ENCODE measurements at places on chromosomes 12 and 14.
A peak's percentile ranks its signal among the peaks of the same experiment; 100 is the strongest.

DNA sequence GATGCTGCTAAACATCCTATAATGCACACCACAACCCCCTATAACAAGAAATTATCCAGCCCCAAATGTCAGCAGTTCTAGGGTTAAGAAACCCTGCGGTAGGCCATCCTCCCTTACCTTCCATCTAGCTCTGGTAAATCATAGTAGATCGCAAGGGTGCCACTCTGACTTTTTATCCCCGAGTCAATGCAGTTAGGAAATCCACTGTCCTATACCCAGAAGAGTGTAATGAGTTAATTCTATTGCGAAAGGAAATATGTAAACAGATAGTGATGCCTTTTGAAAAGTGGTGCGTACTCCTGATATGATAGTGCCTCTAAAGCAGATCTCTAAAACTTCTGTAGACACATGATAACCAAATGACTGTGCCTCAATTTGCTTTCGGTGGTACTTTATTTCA, 29.8 kb downstream of the SCFD1 start:
- DNase-seq: no peak

DNA sequence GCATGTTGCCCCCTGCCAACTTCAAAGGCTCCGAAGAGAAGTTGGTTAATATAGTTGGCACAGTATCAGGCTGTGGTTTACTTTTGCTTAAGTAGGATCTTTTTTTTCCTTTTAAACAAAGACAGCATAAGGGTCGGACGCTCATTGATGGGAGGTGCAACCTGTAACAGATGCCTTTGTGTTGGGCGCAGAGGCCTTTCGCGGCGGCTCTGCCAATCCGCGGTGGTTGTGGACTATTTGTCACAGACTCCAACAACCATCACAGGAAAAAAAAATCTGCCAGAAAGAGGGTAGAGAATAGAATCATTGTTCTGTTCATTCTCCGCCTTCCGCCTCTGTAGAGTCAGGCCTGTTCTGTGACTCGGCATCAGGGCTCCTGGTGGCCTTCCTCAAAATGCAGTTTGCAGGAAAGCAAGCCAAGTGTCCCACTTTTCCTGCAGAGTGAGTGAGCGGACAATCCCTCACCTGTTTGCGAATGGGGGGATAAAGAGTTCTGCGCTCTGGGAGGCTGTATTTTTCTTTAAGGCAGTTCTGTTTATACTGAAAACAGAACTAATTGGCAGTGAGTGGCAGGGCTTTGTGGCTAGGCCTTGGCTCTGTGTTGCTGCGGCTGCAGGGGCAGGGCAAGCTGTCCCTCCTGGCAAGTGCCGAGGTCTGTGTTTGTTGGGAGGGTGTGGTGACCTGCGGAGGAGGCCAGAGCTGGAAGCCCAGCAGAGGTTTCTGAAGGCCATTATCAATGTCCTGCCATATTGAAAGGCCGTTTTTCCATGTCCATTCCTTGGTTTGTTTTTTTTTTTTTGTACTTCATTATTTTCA, 83.0 kb upstream of the PIWIL1 start:
- DNase-seq: peak; percentile 64

- no peak for DNase-seq
Measured at GRCh38 chr12:1620092-1620491, 8.9 kb upstream of the WNT5B start.

GRCh38 chr12:78406828-78407227, 457.7 kb upstream of the SYT1 start:
- DNase-seq: no peak

GRCh38 chr12:30707613-30708342, 12.1 kb upstream of the IPO8 start:
- no peak for DNase-seq

- DNase-seq: no peak
Measured at GRCh38 chr14:61380984-61381383, 59.6 kb downstream of the PRKCH start.

- peak; percentile 24 for DNase-seq
Measured at GRCh38 chr12:54398995-54399793, 14.7 kb upstream of the ZNF385A start.

GRCh38 chr12:59041241-59042121, 121.2 kb upstream of the LRIG3 start:
- no peak for DNase-seq

DNA sequence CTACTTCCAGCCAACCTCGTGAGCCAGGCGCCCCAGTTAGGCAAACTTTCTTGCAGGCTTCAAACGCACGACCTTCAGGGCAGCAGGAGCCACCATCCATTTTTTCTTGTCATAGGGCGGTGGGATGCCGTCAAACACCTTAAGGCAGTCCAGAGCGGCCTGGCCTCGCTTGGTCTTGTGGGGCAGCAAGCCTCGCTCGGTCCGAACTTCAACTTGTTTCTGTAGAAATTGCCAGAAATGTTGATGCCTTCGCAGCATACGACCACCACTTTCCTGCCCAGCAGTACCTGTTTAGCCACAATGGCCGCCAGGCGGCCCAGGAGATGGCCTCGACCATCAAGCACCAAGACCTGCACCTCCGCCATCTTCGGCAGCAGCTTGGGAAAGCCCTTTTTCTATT, 474.7 kb downstream of the MDGA2 start:
- DNase-seq: no peak

DNA sequence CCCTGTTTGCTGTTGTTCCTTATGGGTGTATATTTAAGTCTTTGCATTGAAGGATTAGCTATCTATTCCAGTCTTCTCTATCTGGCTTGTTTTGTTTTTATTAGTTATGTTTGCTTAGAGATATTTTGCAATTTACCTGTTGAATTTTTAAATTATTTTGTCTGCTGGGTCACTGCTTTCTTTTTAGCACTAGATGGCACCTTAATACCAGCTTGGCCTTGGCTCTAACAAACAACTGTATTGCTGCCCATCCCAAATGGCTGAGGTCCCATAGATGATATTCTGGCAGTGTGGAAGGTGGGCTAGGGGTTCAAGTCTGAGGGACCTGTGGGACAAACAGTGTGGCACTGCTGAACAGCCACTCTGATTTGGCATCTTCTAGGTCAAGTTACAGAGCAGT, 144.0 kb upstream of the FBXO33 start:
- no peak for DNase-seq

GRCh38 chr12:57708296-57708695, 14.4 kb downstream of the OS9 start:
- no peak for DNase-seq

- no peak for DNase-seq
Measured at GRCh38 chr12:3044141-3044630, 33.0 kb upstream of the TSPAN9 start.

GRCh38 chr12:106302401-106303201, at the start of gene TCP11L2:
TCP11L2 (plus strand) TSS chr12:106302733; CDS start chr12:106311076, 8,343 bp downstream.
- peak; percentile 71 for DNase-seq
